ENCODE measurements at places on chromosomes 1 and 21.

DNA sequence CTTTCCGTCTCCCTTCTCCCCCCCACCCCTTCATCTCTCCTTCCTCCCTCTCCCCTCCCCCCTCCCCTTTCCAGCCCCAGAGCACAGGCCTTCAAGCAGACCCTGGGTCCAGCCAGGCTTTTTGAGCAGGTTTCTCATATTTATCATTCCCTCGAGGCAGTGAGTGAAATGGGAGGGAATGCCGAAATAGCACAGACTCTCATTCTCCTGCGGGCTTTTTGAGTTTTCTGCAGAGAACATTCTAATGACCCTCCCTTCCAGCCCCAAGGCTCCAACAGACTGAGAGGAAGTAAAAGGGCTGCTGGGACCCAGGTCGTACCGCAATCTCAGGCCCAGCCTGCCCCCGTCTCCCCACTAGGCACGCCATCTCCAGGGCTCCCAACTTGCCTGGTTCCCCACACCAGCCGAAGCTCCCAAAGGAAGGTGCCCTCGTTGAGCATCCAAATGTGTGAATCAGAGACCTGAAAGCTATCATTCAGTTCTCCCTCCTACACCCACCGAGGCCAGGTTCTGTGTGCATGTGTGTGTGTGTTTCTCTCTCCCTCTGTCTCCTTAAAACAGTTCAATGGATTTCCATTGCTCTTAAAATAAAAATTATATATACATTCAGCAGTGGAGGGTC lies 22.3 kb downstream of the ACTA1 start:
- no peak for DNase-seq

DNA sequence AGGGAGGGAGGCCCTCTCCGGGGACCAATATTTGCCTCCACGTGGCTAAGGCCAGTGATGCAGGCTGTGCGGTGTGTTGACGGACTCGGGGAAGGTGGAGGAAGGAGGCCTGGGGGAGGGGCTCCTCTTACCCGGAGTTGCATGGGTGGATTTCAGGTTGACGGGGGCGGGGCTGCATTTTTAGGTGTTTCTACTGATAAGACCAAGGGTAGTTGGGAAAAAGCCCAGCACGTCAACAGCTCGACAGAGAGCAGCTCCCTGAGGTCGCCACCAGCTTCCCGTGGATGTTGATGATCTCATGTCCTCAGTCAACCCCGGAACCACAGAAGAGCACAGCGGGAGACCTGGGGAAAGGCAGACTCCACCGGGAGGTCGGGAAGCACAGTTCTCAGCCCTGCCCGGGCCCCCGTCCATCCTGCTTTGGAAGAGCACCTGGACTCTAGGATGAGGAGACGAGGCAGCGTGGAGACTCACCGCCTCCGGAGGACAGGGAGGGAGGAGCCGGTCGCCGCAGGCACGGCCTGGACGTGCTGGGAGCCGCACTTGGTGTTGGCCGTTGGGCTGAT lies 32.9 kb upstream of the COL6A1 start:
- DNase-seq, result no peak

DNA sequence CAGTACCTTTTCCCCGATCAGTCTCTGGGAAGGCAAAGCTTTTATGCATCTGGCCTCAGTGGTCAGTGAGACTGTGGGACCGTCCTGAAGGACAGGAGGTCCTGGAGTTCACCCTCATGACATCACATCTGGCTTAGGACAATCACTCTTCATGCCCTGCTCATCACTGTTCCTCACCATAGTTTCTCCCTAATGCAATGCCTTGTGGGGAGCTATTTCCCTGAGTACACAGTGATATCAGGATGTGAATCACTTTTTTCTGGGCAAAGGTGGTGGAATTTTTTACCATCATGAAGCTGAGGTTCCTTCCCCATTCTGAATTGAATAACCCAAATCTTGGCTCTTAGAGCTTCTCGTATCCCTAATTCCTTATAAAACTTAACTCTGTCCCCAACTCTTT lies 34.8 kb upstream of the CFAP126 start:
- DNase-seq, result no peak

DNA sequence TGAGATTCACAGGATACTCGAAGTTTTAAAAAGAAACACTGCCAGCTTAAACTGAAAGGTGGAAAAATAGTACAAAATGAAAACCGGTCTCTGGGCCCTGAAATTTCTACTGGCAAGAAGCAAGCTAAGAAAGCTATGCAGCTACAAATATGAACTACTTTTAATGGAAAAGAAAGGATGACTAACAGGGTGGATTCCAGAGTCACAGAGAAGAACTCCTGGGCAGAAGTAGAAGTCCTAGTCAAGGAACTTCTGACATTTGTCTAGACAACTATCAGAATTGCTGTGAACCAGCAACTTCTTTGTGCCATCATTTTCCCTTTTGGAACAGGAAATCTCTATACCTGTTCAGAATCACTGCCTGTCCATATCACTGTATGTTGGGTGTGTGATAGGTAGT lies 38.1 kb downstream of the CD160 start:
- no peak for DNase-seq

DNA sequence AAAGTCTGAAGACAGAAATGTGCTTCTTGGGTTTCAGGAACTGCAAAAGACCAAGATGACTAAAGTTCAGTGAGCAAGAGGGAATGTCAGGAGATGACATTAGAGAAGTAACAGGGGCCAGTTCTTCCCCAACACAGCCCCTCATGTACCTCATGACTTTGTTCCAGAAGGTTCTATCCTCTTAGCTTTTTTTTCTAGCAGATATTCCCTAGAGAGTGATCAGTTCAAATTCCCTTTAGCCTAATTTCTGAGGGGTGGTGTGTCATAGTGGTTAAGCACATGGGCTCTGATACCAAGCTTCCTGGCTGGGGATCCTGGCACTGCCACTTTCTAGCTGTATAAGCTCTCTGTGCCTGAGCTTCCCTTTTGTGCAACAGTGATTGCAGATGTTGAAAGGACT lies 108.0 kb downstream of the LBR start:
- no peak for DNase-seq

DNA sequence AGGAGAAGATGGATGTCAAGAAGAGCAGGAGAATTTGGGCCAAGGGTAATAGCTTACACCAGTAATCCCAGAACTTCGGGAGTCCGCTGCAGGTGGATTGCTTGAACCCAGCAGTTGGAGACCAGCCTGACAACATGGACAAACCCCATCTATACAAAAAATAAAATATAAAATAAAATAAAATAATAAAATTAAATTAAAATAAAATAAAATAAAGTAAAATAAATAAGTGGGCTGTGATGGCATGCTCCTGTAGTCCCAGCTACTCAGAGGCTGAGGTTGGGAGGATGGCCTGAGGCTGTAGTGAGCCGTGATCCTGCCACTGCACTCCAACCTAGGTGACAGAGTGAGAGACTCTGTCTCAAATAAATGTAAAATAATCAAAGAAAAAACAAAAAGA lies 1946.7 kb downstream of the MRPL39 start:
- no peak for DNase-seq

- no peak for DNase-seq
These were observed 24.2 kb upstream of the SYDE2 start for GRCh38 chr1:85224734-85225623.

DNA sequence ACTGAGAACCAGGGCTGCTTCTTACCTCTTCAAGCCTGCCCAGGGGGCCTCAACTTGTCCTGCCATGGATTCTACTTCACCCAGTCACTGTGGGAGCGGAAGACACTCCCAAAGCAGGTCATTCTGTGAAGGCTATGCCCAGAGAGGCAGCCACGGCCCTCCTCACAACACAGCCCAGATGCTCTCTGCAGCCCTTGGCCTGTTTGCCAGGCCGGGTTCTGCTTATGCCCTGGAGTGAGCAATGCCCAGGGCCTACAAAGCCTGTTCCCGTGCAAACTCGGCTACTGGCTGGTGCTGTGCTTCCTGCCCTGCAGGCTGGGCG lies 33.8 kb upstream of the SLC30A1 start:
- no peak for DNase-seq

GRCh38 chr1:71660411-71660810 lies 579.6 kb upstream of the ZRANB2 start:
- no peak for DNase-seq

DNA sequence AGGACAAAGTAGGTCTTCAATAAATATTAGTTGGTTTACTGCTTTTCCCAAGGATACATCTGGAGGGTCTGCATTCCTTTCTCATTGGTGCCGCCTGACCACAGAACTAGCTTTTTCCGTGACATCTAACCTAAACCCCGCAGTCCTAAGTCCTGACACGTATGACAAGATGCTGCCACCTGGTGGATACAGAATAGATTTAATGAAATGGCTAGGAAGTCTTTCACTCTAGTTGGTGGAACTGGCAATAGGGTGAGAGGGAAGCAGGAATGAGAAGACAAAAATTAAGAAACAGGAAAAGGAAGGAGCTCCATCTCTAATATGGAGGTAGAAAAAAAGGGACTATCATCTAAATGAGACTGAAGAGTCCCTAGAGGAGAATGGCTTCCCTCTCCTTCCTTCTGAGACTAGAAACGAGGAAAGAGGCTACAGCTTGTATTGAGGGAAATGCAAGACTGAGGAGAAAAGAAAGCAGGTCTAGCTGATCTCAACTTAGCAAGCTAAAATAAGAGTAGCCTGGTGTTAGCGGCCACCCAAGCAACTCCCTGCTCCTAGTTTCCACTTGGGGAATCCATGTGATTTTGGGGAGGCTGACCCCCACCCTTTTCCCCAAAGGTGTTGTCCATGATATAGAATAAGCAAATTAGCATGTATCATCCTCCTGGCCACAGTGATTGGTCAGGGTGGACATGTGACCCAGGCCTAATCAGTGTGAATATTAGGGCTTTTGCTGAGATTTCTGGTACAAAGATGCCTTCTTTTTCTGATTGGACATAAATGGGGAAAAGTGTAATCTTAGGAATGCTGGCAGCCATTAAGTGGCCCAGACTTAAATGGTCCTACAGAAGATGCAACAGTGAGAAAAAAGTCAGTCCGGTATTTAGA lies 5.9 kb downstream of the RFX5 start:
- no peak for DNase-seq

GRCh38 chr1:42143896-42144710 lies 9.1 kb upstream of the GUCA2B start:
- no peak for DNase-seq

DNA sequence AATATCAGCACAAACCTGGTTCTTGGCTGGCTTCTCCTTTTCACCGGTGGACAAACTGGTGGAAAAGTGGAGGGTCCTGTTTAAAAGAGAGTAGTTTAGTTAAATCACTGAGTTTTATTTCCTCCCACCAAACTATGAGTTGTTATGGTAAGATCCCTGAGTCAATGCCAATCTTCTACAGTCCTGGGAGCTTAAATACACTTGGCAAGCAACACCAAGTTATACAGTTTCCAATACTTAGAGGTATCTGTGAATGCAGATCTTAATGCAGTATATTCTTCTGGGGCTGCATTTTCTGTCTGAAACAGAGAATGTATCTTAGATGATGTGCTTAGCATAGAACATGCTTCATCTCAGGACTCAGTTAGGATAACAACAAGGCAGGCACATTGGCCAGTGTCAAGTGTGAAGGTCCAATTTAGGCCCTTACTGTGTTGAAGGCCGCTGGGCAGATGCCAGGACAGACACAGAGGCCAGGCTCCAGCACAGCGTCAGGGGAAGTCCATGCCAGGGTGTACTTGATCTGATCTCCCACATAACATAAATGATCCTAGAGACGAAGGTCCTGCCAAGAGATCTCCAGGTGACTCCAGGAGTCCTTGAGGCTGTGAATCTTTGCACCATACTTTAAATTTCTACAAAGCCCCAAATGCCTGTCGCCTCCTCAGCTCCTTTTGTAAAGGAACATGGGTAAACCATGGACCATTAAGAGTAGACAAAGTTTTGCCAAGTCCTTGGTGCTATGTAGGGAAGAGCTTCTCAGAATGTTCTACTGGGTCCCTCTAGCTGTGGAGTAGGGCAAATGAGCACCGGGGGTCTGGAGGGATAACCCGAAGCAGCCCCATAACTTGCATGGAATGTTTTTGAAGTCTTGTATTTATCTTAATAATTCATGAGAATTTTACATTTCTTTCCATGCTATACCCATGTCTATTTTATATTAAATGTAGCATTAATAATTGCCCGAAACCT lies 76.8 kb downstream of the KCNJ15 start:
- DNase-seq, result no peak

- no peak for DNase-seq
These were observed 255.0 kb upstream of the SNX7 start for GRCh38 chr1:98406352-98407088.

- no peak for DNase-seq
These were observed 275.5 kb upstream of the CACYBP start for GRCh38 chr1:174724219-174724618.

GRCh38 chr1:169745015-169745861 lies 11.4 kb upstream of the SELE start:
- no peak for DNase-seq

DNA sequence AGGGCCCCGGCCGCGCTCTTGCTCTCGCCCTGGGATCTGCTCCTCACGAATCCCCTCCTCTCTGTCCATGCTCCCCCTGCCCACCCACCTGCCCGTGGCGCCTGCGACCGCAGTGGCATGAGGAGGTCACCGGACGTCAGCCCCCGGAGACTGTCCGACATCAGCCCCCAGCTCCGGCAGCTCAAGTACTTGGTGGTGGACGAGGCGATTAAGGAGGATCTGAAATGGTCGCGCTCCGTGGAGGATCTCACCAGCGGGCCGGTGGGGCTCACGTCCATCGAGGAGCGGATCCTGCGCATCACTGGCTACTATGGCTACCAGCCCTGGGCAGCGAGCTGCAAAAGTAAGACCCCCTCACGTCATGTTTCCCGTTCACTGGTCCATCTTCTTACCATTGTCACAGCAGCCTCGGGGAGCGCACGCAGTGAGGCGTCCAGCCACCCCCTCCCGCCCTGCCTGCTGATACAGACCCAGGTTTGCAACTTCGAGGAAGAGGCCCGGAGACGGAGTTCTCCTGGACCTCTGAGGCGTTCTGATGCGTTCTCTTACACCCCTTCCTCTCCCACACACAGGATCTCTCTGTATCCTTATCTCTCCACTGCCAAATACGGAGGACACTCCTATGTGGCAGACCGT lies 1.1 kb downstream of the SLC35F3 start:
- no peak for DNase-seq

- no peak for DNase-seq
These were observed 3.5 kb downstream of the HPCA start for GRCh38 chr1:32889731-32890278.

Measured in left renal pelvis (tissue), 4 donors.